Stimulated activated CD8-positive, alpha-beta memory T cell treated with anti-CD3 and anti-CD28 coated beads, Interleukin-12 subunit alpha, Interleukin-12 subunit beta, amount 100 ng/mL, for 1 hour (primary cell): ENCODE measurements at places on chromosomes 7 and 10.

DNA sequence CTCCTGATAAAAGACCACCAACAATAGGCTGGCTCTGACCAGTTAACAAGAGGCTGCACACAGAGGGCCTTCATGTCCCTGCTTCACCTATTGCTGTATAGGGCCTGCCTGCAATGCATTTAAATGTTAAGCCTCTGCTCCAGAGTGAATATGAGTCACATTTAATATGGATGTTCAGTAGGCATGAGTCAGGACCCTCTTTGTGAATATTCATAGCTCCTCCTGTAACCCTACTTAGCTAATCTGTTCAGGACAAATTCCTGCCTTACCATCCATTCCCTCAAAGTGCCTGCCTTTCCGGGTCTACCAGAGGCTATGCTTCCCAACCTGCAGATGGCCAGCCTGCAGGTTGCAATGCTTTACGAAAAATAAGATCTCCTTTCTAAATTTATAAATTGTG is 32.5 kb downstream of the ARHGAP22 start:
- DNase-seq, result no peak

DNA sequence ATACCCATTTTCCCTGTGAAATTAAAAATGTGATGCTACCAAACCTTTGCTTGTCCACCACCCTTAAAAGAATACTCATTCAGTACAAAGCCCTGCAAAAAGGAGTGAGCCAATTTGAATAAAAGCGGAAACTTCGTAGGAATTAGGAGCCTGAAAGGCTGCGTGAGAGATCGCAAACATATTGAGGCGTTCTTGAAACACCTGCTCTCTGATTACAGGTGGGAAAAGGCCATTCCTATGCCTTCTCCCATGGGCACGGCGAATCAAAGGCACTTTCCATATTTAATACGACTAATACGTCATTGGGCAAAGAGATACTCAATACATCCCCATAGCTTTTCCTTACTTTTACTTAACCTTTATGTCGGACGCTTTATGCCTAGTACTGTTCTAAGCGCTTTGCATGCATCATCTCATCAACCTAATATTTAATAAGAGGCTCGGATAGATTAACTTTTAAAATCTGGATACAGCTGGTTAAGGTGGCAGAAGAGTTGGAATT is 30.9 kb upstream of the KMT2E start:
- DNase-seq, result no peak

- DNase-seq, result no peak
Observed at GRCh38 chr10:68870545-68871104, 30.5 kb upstream of the DDX50 start.

DNA sequence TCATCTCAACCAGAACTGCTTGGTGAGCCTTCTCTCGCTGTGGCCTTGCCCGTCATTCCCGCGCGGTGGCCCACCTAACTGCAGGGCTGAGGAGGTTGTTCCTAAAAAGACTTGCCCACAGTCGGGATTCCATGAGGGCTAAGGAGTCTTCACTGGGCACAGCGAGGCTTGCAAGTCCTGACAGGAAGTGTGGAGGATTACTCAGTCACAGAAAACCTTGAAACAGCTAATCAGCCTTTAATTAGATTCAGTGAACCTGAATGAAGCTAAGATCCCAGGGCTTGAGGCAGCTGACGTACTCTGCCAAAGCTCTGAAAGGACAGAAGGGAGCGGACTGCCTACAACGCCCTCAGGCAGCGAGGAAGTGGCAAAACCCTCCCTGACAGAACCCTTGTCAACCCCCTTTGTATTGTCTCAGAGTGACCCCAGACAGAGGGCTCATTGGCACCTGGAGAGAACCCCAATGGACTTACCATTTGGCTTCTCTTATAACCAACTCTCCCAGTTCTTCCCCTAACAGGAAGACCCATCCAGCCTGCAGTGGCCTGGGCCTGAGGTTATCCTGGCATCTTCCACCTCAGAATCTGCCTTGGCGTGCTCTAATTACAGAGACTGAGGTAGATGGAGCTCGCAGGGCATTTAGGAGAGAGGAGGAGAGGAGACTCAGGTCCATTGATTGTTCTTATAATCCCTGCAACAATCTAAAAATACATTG is 2.5 kb upstream of the LAMB4 start:
- DNase-seq, result no peak

DNA sequence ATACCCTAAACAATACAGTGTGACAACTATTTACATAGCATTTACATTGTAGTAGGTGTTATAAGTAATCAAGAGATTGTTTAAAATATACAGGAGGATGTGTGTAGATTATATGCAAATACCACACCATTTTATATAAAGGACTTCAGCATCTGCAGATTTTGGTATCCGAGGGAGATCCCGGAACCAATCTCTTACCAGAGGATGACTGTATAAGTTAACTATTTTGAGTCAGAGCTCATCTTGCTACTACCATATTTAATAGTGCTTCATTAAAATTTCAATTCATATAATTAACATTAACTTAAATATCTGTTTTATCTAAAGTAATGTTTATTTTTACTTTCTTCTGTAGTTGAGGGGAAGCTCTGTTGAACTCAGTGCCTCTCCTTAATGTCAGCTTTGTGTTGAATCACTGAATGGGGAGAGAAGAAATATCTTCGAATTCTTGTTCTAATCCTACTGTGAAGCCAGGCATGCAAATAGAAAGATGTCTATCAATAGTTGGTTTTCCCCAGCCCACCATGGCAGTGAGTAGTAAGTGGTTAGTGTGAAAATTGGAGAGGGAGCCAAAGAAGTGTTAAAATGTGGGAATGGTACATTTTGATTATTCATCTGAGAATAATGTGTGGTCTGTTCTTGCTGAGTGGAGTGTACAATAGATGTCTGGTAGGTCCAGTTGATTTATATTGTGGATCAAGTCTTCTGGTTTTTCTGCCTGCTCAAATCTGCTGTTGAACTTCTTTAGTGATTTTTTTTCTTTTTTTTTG is 90.1 kb upstream of the CYP26C1 start:
- DNase-seq, result no peak

DNA sequence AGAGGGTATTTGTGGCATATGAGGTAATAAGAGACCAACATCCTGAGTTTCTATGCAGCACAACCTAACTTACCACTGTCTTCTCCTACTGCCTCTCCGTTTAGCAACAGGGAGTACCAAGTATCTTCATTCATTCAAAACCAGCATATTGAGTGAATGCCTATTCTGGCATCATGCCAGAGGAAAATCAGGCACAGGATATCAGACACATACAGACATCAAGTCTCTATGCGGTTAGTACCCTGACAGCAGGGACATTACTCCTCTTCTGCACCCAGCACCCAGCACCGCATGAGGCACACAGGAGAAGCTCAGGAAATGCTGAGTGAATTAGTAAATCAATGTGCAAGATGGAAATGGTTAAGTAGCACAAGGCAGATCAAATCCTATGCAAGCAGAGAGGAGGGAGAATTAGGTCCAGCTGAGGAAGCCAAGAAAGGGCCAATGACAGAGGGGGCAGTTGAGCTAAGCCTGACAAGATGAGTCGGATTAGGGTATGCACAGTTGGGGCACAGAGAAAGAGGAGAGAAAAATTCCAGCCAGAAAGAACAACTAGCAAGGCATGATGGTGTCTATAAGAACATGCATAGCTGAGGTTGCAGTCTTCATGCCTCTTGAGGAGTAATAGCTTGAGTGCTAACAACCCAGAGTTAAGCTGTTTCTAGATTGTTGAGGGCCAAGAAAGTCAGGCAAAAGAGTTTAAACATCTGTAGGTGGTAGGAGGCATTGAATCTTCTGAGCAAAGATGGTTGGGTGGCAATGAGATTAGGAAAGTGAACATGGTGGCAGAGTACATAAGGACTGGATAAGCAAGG is 146.0 kb downstream of the PLXNA4 start:
- no peak for DNase-seq

DNA sequence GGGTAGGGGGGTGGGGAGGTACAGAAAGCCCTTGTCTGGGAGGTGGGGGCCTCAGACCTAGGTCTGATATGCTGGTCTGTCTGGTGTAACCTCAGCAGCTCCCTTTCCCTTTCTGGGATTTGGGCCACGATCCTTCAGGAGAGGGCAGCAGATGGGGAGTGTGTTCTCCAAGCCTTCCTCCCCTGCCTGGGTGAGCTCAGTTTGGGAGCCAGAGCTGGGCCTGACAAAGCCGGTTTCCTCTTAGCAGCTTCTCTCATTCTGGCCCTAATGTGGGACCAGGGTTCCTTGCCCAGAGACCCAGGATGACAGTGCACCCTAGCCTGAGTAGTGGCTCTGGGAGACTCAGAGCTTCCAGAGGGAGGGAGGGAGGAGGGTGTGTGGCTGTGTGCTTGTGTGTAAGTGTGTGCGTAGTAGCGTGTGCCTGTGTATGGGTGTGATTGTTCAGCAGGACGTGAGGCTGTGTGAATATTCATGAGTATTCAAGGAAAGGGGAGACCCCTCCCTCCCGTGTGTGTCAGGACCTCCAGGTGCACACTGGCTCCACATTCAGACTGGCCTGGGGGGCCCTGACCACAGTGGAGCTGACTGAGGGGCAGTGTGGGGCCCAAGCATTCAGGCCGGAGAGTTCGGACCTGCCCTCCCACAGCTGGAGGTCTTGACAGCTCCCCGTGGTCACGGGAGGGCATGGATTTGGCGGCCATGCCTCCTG is 96.5 kb downstream of the ZMIZ1 start:
- no peak for DNase-seq

DNA sequence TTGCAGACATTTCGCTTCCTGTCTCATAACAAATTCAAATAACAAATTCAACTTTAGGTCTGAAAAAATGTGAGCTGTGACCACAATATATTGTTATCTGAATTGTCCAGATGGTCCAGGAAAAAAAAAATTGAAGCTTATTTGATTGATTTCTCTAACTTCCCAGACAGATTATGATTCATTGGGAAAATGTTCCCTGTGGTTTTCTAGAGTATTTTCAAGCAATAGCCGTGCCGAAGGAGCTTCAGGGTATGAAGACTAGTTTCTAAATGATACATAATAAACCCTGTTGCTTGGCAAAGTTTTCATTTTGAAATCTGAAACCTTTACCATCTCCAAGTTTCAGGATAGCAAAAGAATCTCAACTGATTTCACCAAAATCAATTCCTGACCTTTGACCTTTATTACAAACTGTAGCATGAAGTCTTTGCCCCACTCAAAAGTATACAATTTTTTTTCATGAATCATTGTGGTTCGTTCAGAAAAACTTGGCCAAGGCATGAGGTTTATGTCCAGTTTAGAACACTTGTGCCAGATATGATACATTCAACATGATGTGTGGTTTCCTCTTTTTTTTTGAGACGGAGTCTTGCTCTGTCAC is 109.9 kb downstream of the JCAD start:
- DNase-seq, result no peak

DNA sequence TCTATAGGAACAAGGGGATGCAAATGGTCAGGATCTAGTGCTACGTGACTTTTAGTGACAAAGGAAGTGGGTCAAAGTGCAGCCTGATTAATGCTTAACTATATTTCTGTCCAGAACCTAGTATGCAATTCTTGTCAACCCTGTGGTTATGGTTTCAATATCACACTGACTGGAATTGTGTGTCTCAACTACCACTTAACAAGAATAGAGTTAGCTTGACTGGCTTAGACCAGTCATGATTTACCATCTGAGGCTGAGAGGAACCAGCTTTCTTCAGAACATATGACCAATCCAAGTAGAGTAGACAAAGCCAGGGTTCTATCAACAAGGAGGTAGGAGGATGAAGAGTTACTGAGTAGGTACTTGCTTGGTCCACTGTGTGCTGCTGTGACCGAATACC is 54.4 kb downstream of the MYPN start:
- DNase-seq, result no peak

- DNase-seq, result no peak
Observed at GRCh38 chr10:34912771-34913170, 97.7 kb upstream of the PARD3 start.

DNA sequence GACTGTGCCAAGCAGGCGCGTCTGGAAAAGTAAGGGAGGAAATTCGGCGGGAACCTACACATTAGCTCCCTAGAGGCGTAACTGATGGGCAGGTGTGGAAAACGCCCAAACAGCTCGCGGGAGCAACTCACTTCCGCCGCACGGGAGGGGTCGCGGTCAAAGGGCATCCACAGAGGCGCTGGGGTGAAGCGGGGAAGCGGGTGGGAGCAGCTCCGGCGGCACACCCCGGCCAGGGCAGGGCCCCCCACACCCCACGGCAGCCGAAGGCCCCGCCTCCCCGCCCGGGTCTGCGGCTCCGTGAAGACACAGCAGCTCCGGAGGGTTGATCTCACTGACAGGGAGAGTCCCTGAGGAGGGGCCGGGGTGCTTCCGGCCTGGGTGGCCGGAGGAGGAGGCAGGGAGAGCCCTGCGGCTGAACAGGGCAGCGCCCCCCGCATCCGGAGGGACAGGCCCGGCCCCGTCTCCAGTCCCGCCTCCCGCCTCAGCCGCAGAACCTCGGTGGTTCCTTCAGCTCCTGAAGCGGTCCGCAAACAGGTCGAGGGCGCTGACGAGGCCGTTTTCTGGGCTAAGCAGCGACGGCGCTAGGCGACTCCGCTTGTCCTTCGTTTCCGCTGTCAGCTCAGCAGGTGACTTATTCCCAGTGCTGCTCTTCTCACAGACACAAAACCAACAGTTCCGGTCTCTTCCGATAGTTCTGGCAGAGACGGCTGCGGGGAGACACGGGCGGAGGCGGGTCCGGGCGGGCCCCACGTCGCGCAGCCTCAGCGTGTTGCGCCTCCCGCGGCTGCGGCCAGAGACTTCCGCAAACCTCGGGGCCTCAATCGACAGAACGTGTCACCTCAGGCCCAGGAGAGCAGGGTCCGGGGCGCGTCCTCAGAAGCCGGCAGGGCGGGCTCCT is 276.1 kb downstream of the DNAJB6 start:
- peak; percentile 41 for DNase-seq

DNA sequence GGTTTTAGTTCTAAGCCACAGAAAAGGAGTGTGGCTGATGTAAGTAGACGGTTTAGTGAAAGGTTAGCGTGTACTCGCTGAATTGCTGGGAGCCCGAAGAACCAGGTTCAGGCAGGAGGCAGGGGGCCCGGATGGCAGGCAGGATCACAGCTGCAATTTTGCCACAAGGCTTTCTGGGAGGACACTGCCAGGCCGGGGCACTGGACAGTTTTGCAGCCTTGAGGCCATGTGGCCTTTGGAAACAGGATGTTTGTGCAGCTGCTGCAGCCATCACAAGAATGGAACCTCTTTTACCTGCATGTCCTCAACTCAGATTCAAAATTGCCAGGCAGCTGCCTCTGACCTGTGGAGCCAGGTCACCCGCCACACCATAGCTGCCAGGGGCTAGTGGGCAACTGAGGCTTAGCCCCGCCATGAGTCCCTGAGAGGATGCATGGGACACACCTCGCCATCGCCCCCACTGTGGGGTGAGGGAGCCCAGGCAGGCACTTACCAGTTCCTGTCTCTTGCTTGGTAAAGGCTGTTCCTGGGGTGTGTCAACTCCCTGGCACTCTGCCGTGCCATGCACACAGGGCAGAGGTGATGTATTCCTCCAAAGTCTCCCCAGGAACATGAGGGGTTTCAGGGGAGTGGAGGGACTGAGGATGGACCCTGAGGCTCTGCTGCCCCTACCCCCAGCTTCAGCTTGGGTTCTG is 188.6 kb downstream of the RPS24 start:
- DNase-seq, result no peak

DNA sequence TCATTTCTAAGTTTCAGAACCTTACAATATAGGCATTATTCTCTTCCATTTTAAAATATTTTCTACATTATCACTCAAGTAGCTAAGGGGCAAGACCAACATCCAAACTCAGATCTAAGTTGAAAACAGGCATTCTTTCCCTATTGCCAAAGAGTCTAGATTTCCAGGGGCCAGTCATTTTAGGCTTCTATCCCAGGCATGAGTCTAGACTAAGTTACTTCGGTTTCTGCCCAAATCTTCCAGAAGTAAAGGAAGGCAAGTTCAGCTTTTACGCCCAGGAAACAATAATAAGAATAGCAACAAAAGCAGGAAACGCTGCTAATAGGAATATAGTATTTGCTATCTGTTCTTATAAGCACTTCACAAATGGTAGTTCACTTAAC is 189.9 kb downstream of the DGKI start:
- DNase-seq, result no peak
